Esophagus squamous epithelium (tissue), 5 donors: ENCODE measurements at places on chromosomes 1 and 21.

DNA sequence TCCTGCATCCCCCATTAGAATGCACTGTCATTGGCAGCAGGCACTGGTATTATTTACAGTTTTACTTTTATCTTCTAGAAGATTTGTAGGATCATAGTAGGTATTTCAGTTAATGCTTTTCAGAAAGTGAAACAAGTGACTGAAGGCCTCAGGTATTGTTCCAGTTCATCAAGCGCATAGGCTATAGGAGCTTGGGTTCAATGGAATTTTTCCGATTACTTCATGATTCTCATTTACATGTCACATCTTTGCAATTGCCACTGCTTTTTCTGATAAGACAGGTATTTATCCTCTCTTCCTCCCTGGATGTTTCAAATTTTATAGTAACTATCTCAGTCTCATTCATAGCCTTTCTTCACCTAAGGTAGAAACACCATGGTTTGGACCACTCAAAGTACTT, 161.3 kb downstream of the NTPCR start:
- no peak for DNase-seq

DNA sequence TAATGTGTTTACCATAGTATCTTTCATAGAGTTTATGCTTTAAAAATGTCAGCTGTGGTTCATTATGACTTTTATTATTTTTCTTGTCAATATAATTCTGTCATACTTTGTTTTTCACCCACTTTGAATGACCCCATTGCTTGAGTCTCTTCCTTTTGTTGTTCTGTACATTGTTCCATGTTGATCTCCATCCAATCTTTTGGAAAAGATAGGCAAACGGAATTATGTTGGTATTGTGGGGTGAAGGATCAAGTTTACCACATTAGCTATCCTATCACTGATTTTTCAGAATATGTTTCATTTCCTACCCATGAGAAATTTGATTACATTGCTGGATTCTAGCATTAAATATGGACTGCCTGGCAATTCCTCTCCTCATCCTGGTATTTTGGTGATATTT, 196.6 kb downstream of the NFIA start:
- no peak for DNase-seq

DNA sequence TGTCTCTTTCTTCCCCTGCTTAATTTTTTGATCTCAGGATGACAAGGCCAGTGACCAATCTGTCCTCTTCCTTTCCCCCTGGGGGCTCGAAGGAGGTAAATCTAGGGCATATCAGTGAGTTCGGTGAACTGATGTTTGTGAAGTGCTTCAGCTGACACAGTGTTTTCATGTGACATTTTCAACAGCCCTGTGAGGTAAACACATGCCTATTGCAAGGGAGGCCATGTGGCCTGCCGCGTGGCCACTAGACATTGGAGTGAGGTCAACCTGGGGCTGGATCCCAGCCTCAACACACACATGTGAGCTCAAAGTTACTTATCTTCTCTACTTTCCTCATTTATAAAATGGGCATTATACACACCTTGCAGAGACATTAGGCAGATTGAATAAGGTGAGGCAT, 126.3 kb downstream of the PLPP3 start:
- DNase-seq = no peak

DNA sequence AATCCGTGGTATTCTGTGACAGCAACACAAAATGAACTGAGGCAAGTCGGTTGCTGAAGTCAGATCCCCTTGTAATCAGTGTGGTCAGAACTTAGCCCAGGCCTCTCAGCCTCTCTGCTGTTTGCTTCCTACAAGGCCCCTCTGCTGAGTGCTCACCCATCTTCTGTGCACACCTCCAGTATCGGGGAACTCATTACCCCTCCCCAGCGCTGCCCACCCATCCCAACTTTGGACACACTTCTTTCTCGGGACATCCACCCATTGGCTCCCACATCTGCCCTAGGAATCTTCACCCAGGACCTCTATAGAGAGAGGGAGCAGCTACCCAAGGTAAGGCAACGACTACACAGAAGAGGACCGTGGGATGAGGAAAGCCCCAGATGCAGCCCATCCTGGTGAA, 217.5 kb downstream of the MATN1 start:
- no peak for DNase-seq

GRCh38 chr1:76170513-76170912, 96.0 kb downstream of the ST6GALNAC3 start:
- no peak for DNase-seq

GRCh38 chr21:36677443-36677842, 21.5 kb upstream of the SIM2 start:
- DNase-seq = no peak

DNA sequence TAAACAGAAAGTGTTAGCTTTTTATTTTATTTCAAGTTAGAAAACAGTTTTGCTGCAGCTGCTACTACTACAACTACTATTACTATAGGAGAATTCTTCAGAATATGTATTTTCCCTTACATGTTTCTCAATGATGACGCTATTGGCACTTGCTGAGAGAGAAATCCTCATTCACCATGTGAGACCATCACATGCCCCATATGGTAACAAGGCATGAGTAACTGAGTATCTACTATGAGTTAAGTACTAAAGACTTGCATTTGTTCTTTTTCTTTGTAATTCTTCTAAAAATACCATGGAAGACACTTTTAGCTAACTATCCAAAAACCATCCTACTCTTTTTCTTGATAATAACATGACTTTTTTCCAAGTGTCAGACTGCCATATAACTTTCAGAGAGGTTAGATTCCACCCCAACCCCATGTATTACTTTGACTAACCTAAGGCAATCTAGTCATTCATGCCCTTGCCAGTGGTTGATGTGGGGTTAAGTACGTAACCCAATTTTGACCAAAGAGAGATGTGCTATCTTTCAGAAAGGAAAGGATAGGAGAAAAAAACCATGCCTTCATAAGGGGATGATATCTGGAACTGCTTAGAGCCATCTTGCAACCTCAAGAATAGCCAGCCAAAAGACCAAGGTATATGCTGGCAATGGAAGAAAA, 42.9 kb downstream of the COP1 start:
- no peak for DNase-seq

DNA sequence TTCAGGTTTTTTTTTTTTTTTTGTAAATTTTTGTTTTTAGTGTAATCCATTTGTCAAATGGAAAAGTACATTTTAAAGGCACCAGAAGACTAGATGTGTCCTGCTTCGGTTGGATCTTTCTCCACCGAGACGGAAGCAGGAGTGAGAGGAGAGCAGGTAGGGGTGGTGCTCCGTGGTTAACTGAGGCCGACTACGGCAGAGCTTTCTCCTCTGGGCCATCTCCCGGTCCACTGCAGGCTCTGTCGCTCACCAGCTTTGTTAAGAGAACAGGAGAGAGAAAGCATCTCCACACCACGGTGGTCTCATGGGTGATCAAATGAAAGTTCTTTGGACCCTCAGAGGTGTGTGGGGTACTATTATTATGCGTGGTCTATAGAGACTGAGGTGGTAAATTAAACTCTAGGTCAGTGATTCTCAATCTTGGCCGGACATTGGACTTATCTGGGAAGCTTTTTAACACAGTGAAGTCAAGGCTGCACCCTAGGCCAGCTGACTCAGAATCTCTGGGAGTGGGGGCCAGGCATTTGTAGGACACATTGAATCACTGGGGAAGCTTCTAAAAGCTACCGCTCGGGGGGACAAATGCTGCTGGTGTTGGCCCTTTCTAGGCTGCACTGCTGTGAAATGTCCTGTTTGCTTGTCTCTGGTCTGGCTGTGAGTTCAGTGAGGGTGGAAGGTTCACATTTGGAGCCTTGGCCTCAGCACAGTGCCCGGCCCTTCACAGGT, 25.0 kb downstream of the ABCA4 start:
- no peak for DNase-seq

- DNase-seq = no peak
These were observed 179.3 kb downstream of the SEC16B start for GRCh38 chr1:177790566-177790965.

GRCh38 chr1:14071581-14071980, 371.6 kb downstream of the PRDM2 start:
- no peak for DNase-seq
